ENCODE measurements at places on chromosomes 6 and 20. TPM values are rescaled to one million over a fixed set of nuclear protein-coding genes. Genes with fewer than 3 reads are reported as not detected.

Gene C6orf15
- not detected for total RNA-seq

Gene HTR1B
- 0.28 TPM for total RNA-seq

Gene GPX5
- not detected for total RNA-seq

Gene ZC2HC1B
- not detected for total RNA-seq

Gene ZNF451
- total RNA-seq = 37.3 TPM

Gene TTBK1
- total RNA-seq = 0.18 TPM

Gene VWA7
- 11.8 TPM for total RNA-seq

Gene SCRT2
- not detected for total RNA-seq

Gene BPI
- not detected for total RNA-seq

Gene SRSF12
- total RNA-seq = not detected

Gene DACT2
- 1.9 TPM for total RNA-seq

Gene IRF4
- total RNA-seq = 5.0 TPM

Gene MMS22L
- total RNA-seq = 5.7 TPM

Gene CCDC170
- 0.67 TPM for total RNA-seq

Gene CDSN
- not detected for total RNA-seq

Gene PCSK2
- total RNA-seq = 1.8 TPM

Gene TXLNB
- total RNA-seq = 0.09 TPM

Measured in left colon (tissue), 2 donors.